GM12865 (cell line): ENCODE measurements at places on chromosomes 13 and 19.
A peak's percentile ranks its signal among the peaks of the same experiment; 100 is the strongest.

DNA sequence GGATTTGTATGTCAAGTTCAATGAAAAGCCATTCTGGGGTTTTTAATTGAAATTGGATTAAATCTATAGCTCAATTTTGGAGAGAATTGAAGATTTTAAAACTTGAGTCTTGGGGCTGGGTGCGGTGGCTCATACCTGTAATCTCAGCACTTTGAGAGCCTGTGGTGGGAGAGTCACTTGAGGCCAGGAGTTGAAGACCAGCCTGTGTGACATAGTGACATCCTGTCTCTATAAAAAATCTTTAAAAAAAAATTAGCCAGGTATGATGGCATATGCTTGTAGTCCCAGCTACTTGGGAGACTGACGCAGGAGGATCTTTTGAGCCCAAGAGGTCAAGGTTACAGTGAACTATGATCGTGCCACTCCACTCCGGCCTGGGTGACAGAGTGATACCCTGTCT, 41.2 kb downstream of the VAV1 start:
- no peak for DNase-seq

- peak; percentile 85 for DNase-seq
Measured at GRCh38 chr13:108269601-108270328, at the start of gene TNFSF13B. Gene TNFSF13B, plus strand, starts transcription at chr13:108269718. Its CDS starts 178 bp downstream, at chr13:108269896.

- no peak for DNase-seq
Measured at GRCh38 chr19:45906221-45906620, 3.8 kb upstream of the MYPOP start.

DNA sequence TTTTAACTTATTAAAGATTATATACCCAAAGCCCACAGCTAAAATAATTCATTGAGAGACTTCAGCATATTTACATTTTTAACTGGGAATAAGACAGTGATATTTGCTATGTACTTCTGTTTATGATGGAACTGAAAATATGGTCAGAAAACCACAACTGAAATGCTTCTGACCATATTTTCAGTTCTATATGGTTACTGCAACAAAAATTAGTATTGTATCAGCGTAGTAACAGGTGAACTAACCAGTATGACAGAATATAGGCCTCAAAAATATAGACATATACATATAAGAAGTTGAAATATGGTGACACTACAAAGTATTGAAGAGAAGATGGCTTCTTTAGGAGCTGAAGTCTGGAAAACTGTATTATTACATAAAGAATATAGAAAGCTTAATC, 857.4 kb downstream of the OLFM4 start:
- DNase-seq: no peak

GRCh38 chr13:44379885-44380284, 6.3 kb downstream of the SERP2 start:
- DNase-seq: no peak

GRCh38 chr13:38850868-38851626, 139.6 kb downstream of the STOML3 start:
- DNase-seq: peak; percentile 35

DNA sequence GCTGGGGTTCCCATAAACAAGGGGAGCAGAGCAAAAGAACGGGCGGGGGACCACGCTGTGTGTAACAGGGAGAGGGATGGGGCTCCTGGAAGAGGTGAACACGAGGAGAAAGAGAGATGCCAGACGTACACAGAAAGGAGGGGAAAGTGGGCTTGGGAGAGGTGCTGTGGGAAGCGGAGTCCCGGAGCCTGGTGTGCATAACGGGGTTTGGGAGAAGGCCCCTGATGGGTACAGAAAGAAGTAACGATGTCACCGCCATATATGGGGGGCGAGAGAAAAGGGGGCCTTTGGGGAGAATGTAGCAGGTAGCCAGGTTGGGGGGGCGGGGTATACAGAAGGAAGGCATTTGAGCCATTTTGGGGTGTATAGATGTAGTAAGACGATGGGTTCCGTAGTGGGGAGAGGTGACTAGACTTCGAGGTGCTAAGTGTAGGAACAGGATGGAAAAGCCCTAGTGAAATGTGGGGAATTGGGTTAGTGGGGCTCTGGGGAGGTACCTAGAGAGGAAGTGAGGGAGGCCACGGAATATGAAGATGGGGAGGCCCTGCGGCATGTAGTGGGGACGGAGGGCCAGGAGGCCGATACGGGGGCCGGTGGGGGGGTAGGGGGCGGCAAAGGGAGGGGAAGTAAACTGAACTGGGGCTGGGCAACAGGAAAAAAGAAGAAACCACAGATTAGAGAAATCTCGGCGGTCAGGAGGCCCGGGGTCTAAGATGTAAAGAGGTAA, 787 bp downstream of the ZNF580 start:
- DNase-seq: peak; percentile 50

- no peak for DNase-seq
Measured at GRCh38 chr19:18807861-18808331, 16.8 kb upstream of the COMP start.

- DNase-seq: peak; percentile 85
Measured at GRCh38 chr13:114143806-114144605, 11.6 kb upstream of the RASA3 start.

DNA sequence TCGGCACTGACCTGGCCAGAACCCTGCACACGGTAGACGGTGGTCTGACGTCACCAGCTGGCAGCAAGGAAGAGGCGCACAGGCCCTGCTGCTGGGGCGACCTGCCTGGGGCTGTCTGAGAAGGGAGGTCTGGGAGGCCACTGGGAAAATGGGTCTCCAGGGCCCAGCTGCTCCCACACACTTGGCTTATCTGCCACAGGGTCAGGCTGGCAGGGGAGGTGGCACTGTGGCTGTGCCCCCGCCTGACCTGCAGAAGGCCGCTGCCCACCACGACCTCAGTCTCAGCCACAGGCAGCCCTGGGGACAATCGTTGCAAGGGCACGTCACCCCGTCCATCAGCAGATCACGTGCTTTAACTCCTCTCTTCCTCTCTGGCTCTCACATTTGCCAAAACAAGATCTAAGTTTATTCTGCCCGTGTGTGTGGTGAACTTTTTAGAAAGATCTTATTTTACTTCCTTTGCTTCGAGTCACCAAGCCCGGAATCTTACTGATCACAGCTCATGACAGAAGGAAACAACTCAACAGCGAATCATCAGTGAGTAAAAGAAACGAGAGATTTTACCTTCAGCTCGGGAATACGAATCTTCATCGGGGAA, 45.2 kb upstream of the RANBP3 start:
- DNase-seq: no peak

DNA sequence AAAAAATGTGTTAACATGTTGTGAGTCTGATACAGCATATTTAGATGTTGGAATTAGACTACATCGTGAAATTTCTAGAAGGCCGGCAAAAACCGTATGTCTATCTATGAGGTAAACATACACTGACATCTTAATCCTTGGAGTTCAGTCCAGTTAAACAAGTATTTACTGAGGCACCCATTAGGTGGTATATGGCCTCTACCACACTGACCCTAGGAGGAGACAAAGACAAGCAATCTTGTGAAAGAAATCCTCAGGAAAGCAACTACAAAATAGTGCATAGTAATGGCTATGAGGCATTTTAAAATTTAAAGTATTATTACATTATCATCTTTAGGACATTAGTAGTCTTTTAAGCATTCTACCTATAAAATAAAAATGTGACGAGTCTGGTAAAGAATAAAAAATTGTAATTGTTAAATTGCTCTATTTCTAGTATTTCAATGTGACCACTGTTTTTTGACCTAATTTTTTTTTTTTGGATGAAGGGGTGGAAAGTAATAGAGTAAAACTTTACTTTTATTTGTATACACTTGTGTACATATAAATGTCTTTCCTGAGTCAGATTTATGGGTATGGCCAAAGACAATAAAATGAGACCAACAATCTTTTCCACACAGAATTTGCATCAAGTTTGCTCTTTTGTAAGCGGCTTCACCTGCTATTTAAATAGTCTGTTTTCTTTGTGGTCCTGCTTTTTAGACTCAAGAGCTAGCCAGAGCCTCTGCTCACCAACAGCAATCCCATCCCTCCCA, 50.5 kb downstream of the KATNAL1 start:
- no peak for DNase-seq

- peak; percentile 70 for DNase-seq
Measured at GRCh38 chr13:102846261-102847015, 606 bp downstream of the ERCC5 start.

DNA sequence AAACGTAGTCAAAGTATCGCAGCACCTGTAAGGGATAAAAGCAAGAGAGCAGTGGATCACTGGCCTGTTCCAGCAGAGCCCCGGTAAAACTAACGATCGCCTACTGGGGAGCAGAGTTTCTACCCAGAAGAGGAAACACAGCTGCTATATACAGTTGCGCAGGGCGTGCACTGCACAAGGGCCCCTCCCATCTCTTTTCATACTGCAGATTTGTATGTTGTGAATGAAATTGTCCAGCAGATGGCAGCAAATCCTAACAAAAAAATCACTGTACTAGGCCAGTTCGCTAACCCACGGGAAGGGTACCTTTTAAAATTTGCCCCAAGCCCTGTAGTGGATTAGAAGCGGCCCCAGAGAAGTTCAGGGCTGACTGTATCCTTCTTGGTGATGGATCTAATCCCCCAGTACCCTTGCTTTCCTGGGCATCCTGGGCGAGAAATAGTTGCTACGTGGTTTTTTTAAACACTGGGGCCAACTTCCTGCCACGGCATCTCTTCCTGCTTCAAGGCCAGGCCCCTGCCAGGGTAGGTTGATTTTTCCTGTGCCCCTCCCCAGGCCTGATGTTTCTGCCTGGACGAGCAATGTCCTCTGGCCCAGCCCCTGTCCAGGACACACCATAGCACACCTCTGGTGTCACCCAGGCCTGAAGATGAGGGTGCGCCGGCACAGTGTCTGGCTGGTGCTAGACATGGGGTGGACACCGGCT, 127.0 kb downstream of the IER2 start:
- DNase-seq: peak; percentile 91

GRCh38 chr19:33108161-33108560, 23.8 kb upstream of the WDR88 start:
- no peak for DNase-seq

- DNase-seq: peak; percentile 82
Measured at GRCh38 chr19:12847159-12848139, 9.1 kb downstream of the MAST1 start.

DNA sequence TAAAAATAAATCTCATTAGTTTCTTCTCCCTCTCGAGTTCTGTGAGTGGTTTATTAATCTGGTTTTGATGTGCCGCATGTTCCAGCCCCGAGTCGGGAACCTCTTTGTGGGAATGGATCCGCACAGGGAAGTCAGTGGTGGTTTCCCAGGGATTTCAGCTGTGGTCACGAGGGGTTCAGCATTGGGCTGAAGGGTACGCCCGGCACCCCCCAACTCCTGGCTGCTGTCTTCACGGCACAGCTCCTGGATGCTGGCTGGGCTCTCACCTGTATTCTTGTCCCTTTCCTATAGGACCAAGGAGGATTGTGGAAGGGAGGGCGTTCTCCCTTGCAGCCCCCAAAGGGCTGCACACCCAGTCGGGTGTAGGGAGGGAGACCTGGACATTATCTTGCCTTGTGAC, 167.8 kb downstream of the ZNF536 start:
- no peak for DNase-seq

GRCh38 chr19:7908742-7909461, 5.2 kb downstream of the MAP2K7 start:
- DNase-seq: no peak

DNA sequence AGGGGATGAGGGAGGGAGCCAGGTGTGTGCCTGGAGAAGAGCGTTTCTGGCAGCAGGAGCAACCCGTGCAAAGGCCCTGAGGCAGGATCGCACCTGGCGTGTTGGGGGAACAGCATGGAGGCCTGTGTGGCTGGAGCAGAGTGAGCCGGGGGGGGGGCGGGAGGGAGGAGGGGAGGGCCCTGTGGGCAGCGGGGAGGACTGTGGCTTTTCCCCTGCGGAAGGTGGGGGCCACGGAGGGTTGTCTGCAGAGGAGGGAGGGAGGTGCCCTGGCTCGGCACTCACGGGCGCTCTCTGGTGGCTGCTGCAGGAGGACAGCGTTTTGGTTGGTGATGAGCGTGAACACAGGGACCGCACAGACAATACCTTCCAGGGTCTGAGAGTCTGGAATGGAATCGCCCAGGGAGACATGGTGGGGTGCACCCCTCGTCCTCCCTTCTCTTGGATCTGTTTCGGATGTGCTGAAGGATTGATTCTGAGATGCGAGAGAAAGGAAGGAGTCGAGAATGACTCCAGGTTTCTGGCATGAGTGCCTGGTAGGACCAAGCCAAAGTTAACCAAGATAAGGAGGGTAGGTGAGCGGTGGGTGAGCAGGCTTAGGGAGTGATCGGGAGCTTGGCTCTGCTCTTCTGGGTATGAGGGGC, 6.5 kb downstream of the RAB11B start:
- DNase-seq: peak; percentile 69

- DNase-seq: no peak
Measured at GRCh38 chr19:13865571-13866462, 11.1 kb upstream of the NANOS3 start.

GRCh38 chr19:16860118-16860517, 28.7 kb upstream of the F2RL3 start:
- no peak for DNase-seq

GRCh38 chr13:44930963-44931623, 58.2 kb downstream of the NUFIP1 start:
- DNase-seq: no peak

DNA sequence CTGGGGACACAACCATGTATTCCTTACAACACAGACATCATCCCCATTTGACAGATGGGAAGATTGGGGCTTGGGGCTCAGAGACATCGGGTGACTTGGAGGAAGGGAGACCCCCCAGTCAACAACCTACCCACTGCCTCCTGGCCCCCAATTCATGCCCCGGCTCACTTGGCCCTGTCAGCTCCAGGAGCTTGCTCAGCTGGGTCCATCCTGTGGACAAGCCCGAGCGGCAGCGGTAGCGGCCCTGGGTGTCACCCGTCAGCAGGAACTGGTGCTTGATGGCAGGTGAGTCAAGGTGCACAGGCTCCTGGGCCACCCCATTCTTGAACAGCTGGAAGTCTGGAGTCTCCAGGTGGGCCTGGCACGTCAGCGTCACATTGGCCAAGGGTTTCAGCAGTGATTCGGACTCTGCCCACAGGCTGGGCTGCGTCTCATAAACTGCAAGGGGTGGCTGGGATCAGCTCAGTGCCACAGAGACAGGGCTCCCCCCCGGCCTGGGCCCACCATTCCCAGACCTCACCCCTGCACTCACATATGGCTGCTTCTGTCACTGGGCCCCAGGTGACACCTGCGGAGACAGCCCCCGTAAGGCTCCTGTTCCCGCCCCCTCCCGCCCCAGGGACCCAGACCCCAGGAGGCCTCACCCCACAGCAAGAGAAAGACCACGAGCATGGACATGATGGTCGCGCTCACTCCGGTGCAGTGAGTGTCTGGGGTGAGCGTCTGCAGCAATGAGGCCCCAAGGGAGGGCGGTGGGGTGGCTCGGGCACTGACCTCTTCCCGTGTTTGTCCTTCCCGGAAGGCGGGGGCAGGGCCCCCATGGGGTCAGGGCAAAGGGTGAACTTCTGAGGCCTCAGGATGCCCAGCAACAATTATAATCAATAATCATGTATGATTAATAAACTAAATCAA, at the start of gene A1BG:
Gene A1BG (minus strand): TSS at position 733 of the 912 bp plus-strand sequence. CDS start 55 bp downstream, at position 678.
- no peak for DNase-seq

- no peak for DNase-seq
Measured at GRCh38 chr19:10205636-10206035, 10.9 kb upstream of the DNMT1 start.

GRCh38 chr13:46388846-46389245, 1.8 kb upstream of the RUBCNL start:
- no peak for DNase-seq

GRCh38 chr13:28137596-28137995, 749 bp upstream of the PAN3 start:
- DNase-seq: no peak

- DNase-seq: no peak
Measured at GRCh38 chr19:38412491-38412890, 9.6 kb downstream of the FAM98C start.

- peak; percentile 7 for DNase-seq
Measured at GRCh38 chr13:59744747-59745391, 418.9 kb downstream of the DIAPH3 start.
